Stimulated activated CD4-positive, alpha-beta T cell treated with anti-CD3 and anti-CD28 coated beads, TNF-alpha, amount 100 ng/mL, for 1 hour (primary cell): ENCODE measurements at places on chromosomes 12 and 14.

GRCh38 chr12:29517264-29517663 lies 19.8 kb upstream of the OVCH1 start:
- DNase-seq = no peak

DNA sequence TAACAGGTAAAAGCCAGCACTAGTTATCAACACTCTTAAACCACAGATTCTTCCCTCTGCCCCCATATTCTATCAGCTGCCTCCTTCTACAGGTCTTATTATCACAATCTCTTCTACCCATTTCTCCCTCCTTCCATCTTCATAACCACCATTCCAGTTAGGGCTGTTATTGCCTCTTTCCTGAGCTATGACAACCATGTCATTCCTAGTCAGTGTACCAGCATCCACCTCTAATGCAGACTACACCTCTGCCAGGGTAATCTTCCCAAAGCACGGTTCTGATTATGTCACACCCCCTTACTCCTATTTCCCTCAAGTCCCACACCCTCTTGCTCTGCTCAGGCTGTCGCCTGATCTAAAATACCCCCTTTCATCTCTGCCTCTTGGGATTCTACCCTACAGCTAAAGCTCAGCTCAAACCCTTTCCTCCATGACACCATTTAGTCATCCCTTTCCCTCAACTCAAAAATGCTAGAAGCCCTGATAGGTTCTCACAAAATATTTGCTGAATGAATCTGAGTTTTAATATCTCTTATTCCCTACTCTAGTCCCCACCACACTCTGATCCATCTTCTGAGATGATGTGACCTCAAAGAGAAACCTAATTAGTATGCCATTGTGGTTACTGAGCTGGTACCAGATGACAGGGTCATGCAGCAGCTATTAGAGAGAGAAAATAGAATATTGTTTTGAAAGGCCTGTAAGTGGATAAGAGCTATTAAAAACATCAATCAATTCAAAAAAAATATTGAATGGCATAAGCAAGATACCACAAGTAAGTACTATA lies 11.7 kb downstream of the RACGAP1 start:
- no peak for DNase-seq

- no peak for DNase-seq
These were observed 134.5 kb upstream of the MED13L start for GRCh38 chr12:116411977-116412376.

- DNase-seq = no peak
These were observed 1.8 kb downstream of the OTOGL start for GRCh38 chr12:80101126-80101525.

- DNase-seq = no peak
These were observed 240.6 kb downstream of the SLC25A21 start for GRCh38 chr14:36931791-36932190.

GRCh38 chr12:47801170-47801903 lies 18.4 kb downstream of the HDAC7 start:
- DNase-seq = no peak

GRCh38 chr12:38154096-38155019 lies 162.2 kb upstream of the ALG10B start:
- DNase-seq = no peak

DNA sequence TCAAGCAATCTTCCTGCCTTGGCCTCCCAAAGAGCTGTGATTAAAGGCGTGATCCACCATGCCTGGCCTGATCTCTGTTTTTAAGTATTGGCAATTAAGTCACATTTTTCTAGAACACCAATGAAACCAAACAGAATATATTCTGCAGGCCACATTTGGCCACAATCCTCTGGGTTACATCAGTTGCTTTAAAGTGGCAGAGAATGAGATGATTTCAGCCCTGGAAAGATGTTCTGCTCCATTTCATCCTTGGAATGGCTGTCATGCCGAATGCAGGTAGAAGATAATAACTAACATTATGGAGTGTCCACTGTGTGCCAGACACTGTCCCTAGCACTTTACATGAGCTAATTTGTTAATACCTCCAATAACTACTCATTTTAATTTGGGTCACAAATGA lies 154.4 kb downstream of the PTPN11 start:
- no peak for DNase-seq

GRCh38 chr14:56342494-56342942 lies 224.3 kb downstream of the PELI2 start:
- no peak for DNase-seq

DNA sequence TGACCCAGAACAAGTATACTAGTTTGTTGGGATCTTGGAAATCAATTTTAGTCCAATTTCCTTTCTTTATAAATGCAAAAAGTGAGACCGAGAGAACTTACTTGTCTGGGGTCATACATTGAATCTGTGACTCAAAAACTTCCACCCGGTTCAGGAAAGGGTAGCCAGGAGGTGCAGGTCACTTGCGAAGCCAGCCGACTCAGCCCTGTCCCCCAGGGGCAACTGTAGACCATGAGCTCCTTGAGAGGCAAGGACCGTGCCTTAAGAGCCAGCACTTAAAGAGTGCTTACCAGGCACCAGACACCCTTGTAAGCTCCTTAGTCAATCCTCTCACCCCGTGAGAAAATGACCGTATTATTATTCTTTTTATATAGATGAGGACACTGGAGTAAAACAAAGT lies 505 bp upstream of the BCDIN3D start:
- DNase-seq = no peak

DNA sequence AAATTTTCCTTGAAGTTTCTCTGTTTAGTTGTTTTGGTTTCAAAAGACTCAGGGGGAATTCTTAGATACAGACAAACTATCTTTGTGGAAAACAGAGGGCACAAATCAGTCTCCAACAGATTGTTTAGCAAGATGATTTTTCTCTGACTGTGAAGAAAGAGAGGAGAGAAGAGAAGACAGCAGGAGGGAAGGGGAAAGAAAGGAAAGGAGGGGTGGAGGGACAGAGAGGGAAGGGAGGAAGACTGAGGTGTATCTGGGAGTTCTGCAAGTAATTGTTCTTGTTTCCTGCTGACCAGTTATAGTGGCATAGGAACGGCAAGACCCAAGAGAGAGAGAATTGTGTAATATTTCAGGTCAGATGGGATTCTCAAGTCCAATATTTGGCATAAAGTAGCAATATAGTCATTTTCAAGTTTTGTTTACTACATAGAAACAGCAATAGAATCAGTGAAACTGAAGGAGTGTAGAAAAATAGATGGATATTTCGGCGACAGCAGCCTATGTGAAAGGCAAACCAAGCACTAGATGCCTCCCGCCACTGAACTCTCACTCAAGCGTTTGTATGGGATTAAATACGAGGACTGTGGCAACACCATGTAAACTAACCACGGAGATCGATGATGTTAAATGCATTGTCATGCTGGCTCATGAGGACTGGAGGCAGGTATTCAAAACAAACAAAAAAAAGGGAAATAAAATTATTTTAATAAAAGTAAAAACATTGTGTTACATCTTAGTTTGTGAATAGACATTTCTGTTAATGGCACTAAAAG lies 342.5 kb downstream of the SLC16A7 start:
- DNase-seq = no peak

DNA sequence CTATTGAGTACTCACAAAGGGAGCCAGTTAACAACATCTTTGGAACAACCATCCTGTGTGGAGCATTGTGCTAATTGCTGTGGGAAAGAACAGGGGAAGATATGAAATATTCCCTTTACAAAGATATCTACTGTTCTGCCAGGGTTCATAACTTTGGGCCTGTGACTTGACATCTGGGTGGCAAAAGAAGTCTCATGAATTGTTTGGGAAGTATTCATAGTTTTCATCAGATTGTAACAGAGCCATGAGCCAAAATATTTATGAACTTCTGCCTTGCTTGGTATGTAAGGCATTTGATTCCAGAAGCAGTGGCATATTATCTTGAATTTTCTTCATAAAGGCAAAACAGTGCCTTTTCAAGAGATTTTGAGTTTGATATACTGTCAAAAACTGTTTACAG lies 816.2 kb downstream of the DIO2 start:
- no peak for DNase-seq

GRCh38 chr12:75658286-75658685 lies 146.9 kb upstream of the KRR1 start:
- no peak for DNase-seq

DNA sequence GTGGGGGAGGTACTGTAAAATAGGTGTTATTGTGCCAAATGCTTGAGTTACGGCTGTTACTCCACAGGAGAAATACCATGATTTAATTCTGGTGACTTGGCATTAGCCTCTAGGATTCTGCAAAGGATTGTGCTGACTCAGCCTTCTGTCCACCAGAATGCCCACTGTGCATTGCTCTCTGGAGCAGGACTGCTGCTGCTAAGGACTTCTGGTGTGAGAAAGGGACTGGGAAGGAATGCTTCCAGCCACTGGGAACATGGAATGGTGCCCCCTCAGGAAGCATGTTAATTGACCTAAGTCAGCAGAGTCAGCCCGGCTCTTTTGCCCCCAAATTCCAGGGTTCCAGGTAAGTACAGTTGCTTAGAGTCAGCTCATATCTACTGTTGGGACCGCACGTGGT lies 32.9 kb downstream of the ZFHX2 start:
- no peak for DNase-seq

DNA sequence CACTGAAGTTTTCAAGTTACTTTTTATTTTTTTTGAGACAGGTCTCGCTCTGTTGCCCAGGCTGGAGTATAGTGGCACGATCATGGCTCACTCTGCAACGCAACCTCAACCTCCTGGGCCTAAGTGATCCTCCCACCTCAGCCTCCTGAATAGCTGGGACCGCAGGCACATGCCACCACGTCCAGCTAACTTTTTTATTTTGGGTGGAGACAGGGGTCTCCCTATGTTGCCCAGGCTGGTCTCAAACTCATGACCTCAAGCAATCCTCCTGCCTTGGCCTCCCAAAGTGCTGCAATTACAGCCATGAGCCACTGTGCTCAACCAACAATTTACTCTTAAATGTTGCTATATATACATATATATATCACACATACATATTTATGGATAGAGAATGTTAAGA lies 27.4 kb upstream of the LGALS3 start:
- no peak for DNase-seq

GRCh38 chr14:59728304-59728703 lies 142.3 kb downstream of the RTN1 start:
- no peak for DNase-seq

DNA sequence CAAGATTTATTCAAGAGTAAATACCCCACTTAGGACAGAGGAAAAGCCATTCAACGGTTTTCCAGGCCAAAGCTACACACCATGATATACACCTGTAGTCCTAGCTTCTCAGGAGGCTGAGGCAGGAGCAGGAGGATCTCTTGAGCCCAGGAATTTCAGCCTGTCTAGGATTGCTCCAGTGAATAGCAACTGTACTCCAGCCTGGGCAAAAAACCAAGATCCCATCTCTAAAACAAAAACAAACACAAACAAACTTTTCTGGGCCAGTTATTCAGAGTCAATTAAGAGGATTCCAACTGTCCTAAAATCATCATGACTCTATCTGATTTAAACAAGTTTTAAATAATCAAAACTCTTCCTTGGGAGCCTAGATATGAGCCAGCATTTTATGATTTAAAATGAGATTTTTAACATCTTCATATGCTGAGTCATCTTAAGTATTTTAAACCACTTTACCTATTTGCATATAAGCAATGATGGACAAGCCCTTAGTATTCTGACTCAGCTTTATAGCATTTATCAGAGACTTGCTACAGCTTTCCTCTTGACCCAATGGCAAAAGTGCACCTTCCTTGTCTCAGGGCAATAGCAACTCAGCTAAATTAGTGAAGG lies 77.1 kb downstream of the KCNMB4 start:
- no peak for DNase-seq

GRCh38 chr14:100594625-100594951 lies 7.4 kb upstream of the BEGAIN start:
- DNase-seq = no peak

DNA sequence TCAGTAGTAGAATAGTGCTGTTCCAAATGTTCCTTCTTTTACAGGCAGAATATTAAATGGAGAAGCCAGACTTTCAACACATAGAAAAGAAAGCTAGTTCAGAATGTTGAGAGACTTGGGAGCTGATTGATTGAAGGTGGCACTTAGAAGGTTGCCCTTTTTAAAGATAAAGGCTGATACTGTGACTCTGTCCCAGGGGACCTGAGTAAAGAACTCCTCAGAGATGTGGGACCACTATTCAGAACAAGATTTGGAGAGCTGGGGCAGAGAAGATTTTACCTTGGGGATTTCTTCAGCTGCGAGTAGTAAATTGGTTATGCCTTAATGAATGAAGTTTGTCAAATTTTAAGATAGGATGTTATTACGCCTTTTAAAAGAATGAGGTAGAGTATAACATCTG lies 21.4 kb upstream of the BTG1 start:
- no peak for DNase-seq

GRCh38 chr14:20662968-20663732 lies 21.2 kb upstream of the RNASE4 start:
- DNase-seq = peak; percentile 54

DNA sequence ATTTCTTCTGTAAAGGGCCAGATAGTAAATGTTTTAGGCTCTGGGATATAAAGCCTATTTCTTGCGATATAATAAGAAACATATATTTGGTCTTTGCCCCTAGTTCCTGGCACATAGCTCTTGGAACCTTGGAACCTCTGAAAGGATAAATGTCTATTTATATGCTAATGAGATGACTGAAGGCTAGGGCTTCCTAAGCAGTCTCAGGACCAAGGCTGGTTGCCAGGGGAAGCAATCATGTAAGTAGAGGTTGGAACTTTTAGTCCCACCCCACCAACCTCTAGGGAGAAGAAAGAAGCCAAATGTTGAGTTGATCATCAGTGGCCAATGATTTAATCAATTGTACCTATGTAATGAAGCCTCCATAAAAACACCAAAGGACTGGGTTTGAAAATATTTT lies 26.6 kb upstream of the NFYB start:
- no peak for DNase-seq

- no peak for DNase-seq
These were observed 34.7 kb downstream of the GRIP1 start for GRCh38 chr12:66644151-66644550.

GRCh38 chr12:17456486-17456885 lies 633.5 kb downstream of the RERGL start:
- DNase-seq = no peak

DNA sequence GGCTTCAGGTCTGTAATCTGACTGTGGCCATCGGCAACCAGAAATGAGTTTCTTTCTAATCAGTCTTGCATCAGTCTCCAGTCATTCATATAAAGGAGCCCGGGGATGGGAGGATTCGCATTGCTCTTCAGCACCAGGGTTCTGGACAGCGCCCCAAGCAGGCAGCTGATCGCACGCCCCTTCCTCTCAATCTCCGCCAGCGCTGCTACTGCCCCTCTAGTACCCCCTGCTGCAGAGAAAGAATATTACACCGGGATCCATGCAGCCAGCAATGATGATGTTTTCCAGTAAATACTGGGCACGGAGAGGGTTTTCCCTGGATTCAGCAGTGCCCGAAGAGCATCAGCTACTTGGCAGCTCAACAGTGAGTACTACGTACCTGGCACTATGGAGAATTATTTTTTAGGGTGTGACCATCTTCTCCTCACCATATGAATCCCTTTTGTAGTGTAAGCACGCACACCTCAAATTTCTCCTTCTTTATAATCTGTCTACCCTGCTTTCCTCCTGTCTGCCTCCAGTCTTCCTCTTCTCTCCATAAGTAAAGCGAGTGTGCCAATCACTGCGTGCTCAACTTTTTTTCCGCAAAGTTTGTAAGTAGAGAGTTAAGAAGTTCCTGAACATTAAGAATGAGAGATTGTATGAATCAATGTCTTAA lies at the start of gene TPH2:
Gene TPH2 (plus strand): TSS at position 118 of the 658 bp plus-strand sequence. CDS start 142 bp downstream, at position 260.
- no peak for DNase-seq
